ENCODE measurements at places on chromosomes 7 and 10.
A peak's percentile ranks its signal among the peaks of the same experiment; 100 is the strongest.

DNA sequence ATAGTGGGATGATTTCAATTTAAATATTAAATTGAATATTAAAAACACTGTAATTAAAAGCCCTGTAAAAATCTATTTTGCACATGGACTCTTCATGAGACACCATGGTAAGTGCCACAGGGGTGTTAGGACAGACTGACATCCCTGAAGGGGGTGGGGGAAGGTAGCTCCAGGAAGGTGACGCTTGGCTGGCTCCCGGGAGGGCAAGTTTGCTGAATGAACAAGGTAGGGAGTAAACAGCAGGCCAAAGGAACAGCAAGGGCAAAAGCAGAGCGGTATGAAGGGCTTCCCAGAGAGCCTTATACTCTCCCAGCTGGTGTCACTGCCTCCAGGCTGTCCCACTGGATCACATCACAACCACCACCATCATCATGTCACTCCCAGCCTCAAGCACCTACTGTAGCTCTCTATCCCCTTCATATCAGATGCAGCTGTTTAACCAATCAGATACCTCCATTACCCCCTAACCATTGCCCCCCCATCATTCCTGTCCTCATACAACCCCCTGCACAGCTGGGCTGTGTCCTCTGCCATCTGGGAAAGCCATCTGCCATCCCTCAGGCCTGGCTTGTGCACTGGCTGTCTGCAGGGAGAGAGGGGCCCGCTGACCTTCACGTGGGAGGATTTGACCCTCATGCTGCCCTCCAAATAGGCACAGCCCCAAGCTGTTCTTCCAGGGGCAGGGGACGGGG is 19.5 kb downstream of the HSPA12A start:
- DNase-seq, result no peak

GRCh38 chr7:22913158-22913557 is 90.5 kb upstream of the TOMM7 start:
- no peak for DNase-seq

DNA sequence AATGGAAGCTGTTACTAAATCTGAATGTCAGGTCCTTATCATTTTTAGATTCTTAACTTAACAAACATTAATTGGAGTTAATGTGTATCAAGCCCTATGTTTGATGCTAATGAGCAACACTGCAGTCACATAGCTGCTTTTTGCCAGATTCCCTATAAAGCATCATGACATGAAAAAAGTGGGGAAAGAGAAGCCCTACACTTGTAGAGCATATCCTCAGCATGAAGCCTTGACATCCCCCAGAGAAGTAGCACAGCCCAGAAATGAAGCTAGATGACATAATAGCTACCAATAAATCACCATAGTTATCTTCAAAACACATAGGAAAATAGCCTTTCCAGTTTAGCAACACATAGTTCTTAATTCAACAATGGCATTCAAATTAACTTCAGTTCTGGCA is 49.2 kb upstream of the CDK1 start:
- no peak for DNase-seq

GRCh38 chr10:126407831-126408230 is 19.6 kb upstream of the ADAM12 start:
- no peak for DNase-seq

DNA sequence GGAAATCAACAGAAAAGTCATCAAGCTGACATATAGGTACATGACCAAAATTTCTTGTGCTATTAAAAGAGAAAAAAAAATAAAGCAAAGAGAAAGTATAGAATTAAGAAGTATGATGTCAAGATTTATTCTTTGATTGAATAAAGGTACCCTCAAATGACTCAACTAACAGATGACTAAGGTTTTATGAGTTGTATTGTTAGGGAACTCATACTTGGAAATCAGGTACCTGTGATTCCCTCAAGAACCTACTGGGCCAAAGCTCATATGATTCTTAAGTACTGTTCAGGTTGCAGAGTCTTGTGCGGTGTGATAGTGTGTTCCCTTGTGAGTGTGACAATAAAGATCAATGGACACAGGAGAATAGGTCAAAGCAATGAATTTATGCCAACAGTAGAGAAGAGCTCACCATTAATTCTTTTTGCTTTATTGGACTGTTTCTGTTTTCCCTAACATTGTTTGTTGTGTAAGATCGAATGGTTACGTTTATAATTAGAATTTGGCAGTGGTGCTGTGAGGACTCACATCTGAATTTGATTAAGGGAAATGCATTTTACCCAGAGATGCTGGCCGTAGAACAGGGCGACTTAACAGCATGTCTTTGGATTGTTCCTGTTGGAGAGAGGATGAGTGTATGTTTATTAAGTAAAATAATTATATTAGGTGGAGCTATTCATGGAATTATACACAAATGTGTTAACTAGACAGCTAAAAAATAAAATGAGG is 293.2 kb upstream of the SEMA3D start:
- no peak for DNase-seq

GRCh38 chr10:454860-455259 is 234.6 kb downstream of the DIP2C start:
- DNase-seq, result no peak

- DNase-seq, result no peak
These were observed 65.8 kb downstream of the MTURN start for GRCh38 chr7:30200591-30200990.

DNA sequence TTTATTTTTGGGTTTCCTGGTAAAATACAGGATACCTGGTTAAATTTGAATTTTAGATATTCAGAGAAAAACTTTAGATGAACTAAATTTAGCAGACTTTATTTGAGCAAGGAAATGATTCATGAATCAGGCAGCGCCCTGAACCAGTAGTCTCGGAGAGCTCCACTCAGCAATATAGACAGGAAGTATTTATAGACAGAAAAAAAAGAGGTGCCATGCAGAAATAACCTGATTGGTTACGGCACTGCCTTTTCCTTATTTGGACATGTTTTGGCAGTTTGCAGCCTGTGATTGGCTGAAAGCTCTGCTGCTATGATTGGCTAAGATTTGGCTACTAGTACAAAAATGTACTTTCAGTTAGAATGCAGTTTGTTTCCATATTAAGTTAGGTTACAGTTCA is 198.3 kb upstream of the DKK1 start:
- no peak for DNase-seq

DNA sequence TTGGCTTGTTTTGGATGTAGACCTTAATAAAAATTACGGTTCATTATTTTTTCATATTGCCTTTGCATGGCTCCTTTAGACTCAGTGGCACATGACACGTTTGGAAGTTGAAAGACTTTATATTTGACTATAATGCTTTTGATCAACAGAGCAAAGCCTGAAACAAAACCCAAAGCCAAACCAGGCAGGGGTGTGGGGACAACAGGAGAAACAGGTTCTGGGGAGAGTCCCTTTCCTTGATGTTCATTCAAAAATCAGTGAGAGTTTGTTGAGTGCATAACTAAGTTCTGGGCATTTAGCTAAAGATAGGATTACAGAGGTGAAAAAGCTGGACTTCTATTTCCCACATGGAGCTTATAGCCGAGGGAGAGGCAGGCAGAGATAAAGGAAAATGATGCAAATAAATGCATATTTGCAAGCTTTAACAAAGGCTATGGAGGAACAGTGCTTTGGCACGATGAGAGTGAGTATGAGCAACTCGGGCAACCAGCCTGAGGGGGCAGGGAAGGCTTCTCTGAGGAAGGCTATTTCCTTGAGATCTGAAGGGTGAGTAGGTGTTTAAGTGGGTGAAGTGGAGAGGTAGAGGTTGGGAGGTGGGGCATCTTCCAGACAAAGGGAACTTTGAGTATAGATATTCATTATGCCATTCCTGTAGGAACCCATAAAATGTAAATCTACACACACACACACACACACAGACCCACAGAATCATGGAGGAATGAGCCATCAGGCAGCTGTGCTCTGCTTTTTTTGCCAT is 34.5 kb upstream of the PDZD8 start:
- DNase-seq, result no peak

- DNase-seq, result no peak
These were observed 124.8 kb downstream of the CPED1 start for GRCh38 chr7:121113288-121113687.

DNA sequence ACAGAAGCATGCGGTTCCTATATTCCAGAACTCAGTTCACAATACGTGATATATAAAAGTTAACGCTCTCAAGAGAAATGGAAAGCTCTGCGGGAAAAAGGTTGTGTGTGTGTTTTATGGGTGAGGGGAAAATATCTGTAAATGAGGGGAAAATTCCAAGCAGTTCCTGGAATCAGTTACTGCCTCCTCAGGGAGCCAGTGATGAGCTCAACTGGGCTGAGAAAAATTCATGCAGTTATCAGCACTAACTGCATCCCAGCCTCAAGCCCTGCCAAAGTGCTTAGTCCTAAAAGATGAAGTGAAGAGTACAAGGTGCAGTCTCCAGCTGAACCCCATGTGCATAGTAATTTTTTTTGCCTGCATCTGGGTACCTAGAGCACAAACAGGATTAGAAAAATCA is 191.9 kb downstream of the CDK14 start:
- DNase-seq, result no peak

DNA sequence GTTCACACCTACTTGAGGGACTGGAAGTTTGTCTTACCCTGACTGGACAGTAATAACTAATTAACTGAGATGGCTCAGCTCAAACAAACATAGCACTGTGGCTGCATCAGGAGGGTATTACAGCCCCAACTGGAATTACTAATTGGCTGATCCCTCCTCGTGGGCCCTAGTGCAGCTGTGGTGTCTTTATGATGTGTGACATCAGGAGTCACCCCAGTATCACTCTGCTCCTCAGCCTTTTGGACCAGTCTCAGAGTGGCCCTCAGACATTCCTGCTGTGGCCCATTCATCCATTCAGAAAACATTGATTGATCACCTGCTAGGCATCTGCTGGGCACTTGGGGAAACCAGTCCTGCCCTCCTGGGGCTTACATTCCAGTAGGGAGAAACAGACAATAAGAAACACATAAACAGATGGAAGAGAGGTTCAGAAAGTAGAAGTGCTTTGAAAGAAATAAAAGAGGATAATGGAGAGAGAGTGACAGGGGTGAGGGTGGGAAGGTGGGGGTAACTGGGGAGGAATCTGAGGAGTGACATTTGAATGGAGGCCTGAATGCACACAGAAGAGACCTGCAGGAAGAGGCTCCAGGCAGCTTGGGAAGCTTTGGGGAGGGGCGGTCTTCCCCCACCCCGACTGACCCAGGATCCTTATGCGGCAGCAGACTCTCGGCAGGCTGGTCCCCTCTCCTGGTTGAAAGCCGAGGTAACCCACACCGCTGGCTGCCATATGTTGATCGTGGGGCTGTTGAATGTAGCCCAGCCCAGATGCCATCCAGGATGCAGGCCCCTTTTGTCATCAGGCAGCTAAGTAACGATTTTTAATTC is 113.1 kb downstream of the C10orf105 start:
- DNase-seq, result no peak

DNA sequence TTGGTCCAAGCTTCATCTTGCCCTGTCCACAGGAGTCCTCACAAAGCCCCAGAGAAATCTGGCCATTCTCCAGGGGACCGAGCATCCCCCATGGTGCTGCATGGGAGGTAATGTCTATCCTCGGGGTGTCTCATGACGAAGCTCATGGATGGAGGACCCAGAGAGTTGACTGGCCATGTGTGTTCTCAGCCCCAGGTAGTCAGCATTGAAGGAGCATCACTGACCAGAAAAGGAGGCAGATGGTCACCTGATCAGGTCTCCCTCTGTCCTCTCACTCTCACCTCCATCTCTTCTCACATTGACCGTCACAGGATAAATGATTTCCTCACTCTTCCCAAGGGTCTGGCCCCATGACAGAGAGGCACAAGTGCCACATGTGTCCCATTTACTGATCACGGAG is 33.4 kb upstream of the GDF10 start:
- no peak for DNase-seq

DNA sequence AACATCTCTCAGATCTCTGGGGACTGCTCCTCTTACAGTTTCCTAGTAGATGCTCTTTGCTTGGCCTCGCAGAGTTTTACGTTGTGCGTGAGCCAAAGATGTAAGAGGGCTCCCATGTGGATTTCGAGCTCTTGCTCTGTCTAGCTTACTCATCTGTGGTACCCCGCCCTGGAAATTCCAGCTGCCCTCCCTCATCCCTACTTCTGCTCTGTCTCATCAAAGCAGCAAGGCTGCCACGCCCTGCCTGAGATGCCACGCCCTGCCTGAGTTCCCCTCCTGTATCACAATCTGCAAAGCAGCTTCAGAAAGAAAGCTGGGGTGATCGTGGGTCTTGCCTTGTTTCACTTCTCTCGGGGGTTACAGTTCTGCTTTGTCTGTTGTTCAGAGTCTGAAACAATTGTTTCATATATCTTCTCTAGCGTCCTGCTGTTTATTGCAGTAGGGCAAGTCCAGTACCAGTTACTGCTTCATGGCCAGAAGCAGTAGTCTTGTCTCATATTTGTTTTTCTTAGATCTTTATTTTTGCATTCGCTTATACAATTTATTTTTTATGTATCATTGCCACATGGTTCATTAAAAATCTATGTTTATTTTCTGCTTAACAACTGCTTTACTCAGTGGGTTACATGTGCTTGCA is 36.1 kb upstream of the CCNY start:
- DNase-seq, result no peak

GRCh38 chr7:156459582-156459981 is 181.0 kb upstream of the RNF32 start:
- no peak for DNase-seq

DNA sequence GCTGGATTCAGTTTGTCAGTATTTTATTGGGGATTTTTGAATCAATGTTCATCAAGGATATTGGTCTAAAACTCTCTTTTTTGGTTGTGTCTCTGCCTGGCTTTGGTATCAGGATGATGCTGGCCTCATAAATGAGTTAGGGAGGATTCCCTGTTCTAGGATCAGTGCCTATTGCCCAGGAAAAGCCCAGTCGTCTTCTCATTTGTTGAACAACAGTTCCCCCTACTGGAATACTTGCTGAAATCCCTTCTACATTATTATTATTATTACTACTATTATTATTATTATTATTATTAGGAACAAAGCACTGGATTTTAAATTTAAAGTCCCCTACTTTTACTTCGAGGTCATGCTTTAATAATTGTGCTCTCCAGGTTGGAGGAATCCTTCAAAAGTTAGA is 528.9 kb downstream of the MAGI2 start:
- no peak for DNase-seq

GRCh38 chr10:89019569-89020327 is 29.1 kb downstream of the FAS start:
- no peak for DNase-seq

- DNase-seq, result no peak
These were observed 58.4 kb downstream of the MAPK8 start for GRCh38 chr10:48364659-48365405.

DNA sequence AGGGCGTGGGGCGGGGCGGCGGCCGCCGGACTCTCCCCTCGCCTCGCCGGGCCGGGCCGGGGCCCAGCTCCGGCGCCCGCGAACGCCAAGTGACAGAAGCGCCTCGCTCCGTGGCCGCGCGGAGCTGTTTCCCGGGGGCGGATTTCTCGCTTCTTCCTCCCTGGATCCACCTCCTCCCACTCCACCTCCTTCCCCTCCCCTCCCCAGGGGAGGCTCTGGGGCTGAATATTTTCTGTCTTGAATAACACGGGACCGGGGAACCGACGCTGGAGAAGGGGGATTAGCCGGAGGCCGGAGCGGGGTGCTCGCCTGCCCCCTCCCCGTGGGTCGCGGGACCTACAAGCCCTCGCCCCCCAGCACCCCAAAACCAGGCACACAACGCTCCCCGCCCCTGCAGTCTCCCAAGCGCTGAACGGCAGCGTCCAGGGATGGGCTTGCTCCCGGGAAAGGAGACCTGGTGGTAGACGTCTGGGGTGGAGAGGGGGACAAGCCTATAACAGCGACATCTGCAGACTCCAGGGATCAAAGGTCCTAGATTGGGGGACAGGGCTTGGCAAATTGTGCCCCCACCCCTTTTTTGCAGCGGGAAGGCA is at the start of gene ARHGAP21:
Gene ARHGAP21 (minus strand): TSS at position 100 of the 593 bp plus-strand sequence. CDS start 1,988 bp downstream, outside the sequence.
- DNase-seq, result peak; percentile 80

- DNase-seq, result peak; percentile 0
These were observed 48.2 kb downstream of the COL26A1 start for GRCh38 chr7:101410743-101411507.

GRCh38 chr7:94414481-94414880 is 19.8 kb downstream of the COL1A2 start:
- DNase-seq, result no peak

Data from nucleus accumbens (tissue), 56 donors.